ENCODE measurements at places on chromosomes 11 and 22.

GRCh38 chr11:121696177-121696871, 243.6 kb upstream of the SORL1-AS1 start:
- peak; percentile 40 for DNase-seq

DNA sequence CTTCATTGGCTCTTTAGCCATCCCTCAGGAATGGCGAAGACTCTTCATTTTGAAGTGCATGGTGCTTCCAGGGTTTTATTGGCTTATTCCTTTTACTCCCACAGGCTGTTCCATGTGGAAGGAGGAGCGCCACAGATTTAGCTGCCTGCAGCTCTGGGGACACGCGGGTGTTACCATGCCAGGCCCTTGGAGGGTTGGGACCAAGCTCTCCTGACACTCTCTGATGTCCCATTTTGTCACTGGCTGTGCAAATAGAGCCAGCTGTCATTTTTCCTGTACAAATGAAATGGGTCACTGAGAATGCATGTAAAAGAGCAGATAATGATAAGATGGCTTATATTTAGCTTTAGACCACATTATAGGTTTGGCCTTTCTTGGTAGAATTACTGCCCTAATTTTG, 9.2 kb downstream of the THYN1 start:
- DNase-seq = no peak

DNA sequence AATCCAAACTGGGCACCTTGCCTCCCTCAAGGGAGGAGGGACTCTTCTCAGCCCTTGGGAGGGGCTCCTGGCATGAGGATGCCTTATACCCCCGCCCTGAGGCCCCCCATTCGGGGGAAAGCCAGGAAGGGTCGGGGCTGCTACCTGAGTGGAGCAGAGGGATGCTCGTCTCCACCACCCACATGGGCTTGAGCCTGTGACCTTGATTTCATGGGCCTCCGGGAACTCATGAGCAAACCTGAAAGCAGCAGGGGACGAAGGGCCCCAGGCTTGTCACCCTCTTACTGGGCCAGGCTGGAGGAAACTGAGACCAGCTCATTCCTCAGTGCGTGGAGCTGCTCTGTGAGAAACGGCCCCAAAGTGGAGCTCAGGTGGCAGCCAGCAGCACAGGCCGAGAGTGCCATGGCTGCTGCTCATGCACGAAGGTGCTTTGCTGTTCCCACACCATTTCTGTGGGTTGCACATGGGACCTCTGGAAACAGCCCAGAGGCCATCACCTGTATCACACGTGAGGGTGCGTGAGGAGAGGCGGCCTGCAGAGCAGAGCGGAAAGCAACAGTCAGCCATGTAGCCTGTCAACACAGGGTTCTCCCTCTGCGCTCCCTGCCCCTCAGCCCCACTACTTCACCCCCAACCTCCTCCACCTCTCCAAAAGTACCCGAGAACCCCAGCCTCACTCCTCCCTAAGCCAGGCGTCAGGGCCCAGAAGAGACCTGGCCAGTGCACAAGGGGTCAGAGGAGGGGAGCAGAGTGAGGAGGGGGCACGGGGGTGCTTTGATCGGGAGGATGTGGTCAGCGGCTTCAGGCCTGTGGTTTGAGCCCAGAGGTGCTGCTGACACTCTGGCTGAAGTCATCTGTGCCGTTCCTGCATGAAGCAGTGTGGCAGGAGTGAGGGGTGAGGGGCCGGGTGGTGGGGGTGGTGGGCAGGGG, 14.1 kb upstream of the IL2RB start:
- DNase-seq = no peak

GRCh38 chr11:35764417-35764816, 101.8 kb downstream of the TRIM44 start:
- DNase-seq = no peak

DNA sequence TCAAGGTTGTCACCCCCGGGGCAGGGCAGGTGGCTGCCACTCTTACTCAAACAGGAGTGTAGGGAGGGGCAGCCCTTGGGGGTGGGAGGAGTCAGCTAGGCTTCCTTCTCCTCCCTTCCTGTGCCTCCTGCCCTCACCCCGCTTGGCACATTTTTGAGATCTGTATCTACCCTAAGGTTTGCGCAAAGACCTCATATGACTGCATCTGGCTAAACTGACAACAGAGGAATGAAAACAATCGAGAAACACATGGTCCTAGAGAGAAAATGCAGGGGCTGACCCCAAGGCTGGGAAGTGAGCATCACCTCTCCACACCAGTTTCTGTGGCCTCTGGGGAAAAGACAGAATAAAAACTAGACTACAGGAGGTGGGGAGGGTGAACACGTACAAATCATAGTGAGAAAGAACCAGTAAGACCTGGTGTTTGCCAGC, 28.1 kb downstream of the IGSF9B start:
- no peak for DNase-seq

GRCh38 chr11:1028291-1028540, 8.3 kb downstream of the MUC6 start:
- no peak for DNase-seq

GRCh38 chr11:132872211-132872610, 660.1 kb downstream of the OPCML start:
- DNase-seq = no peak

GRCh38 chr22:43995057-43995685, 28.9 kb upstream of the PARVB start:
- DNase-seq = no peak

GRCh38 chr22:41772645-41773044, 27.8 kb upstream of the CCDC134 start:
- DNase-seq = no peak

GRCh38 chr11:77129842-77130756, 2.1 kb downstream of the MYO7A start:
- no peak for DNase-seq

- DNase-seq = no peak
Observed at GRCh38 chr11:64077607-64078006, 41.9 kb downstream of the FLRT1 start.

- DNase-seq = no peak
Observed at GRCh38 chr11:76811259-76811658, 28.1 kb downstream of the TSKU start.

- no peak for DNase-seq
Observed at GRCh38 chr11:944711-945470, 19.2 kb downstream of the AP2A2 start.

DNA sequence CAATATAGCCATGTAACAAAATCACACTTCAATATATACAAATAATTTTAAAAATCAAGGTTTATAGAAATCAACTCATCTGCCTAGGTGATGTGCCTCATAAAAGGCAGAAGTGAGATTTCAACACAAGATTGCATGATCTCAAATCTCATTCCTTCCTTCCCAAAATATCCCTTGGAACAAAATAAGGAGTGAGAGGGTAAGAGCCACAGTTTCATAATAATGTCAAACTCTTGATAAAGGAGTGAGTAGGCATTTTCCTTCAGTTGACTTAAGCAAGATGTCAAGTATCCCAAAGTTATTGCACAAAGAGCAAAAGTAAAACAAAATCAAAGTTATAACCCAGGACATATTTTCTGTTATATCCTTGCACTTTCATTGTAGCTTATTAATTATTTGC, 81.3 kb downstream of the C22orf31 start:
- no peak for DNase-seq

DNA sequence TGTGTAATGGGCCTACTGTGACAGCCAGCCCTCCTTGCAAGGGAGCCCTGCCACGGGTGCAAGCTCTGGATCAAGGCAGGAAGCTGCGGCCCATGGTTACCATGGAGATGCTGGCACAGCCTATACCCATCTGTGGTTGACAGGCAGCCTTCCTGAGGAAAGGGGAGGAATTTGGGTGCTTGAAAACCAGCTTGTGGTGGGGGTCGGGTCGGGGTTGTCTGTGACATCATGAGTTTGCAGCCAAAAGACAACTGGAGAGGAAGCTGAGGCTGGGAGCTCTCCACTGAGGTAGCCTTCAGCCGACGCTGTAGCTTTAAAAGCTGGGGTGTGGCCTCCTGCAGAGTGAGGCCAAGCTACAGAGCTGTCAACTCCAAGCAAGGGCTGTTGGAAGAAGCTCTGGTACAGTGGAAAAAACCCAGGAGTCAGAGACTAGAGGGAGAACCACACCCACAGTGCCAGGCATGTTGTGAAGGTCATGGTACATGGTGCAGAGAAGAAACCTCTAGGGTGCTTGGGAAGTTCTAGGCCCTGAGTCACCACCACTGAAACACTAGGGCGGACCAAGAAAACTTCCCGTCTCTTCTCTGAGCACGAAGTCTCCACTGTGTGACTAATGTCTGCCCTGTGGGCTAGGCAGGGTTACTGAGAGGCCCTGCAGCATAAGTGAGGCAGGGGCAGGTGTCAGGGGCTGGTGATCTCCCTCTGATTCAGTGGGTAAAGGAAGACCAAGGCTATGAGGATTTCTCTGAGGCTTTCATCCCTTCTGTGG, 10.8 kb upstream of the LDHA start:
- DNase-seq = peak; percentile 41

DNA sequence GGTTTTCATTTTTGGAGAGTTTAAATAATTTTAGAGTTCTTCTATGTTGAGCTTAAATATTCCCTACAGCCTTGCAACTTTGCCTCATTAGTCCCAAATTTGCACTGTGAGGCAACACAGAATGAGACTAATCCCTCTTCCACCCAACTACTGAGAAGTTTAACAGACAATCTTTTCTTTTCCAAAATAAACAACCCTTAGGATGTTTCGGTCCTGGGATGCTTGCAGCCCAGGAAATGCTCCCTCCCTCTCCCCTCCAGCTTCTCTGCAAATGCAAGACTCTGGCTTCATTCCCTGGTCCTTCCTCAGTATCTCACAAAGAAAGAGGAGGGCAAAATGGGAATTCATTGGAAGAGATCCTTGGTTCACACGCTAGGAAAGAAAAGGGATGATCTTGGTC, 222.5 kb downstream of the ST3GAL4 start:
- DNase-seq = no peak

GRCh38 chr22:25362215-25362882, 142.9 kb downstream of the CRYBB2 start:
- DNase-seq = no peak

DNA sequence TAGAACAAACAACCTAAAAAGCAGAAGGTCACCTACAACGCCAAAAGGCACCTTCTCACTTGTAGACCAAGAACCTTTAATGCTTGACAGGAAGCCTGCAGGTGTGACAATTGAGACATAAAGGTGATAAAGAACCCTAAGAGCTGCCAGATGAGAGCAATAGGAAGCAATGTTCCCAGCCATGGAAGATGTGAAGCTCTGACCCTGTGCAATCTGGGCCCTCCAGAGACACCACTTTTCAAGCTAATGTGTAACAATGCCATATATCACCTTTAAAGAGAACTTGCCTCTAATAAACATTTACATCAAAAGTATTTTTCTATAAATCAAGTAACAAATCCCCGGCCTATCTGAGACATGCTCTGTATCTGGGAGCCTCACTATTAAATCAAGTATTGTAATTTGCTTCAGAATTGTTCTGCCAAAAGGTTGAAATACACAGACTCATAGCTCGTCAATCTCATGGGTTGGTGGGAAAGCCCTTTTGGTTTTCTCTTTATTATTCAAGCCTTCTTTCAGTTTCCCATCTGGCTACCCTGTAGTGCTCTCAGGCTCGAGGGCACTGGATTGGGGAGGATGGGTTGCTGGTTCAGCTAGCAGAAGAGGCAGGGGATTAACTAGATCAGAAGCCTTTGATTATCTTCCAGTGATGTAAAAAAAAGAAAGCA, 368.9 kb downstream of the BUD13 start:
- DNase-seq = no peak

GRCh38 chr11:127003260-127003981, 2.9 kb upstream of the KIRREL3 start:
- DNase-seq = no peak

DNA sequence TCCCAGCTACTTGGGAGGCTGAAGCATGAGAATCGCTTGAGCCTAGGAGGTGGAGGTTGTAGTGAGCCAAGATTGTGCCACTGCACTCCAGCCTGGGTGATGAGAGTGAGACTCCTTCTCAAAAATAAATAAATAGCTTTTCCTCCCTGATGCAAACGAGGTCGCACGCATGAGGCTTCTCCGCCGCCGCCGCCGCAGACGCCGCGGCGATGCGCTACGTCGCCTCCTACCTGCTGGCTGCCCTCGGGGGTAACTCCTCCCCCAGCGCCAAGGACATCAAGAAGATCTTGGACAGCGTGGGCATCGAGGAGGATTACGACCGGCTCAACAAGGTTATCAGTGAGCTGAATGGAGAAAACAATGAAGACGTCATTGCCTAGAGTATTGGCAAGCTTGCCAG, 20.0 kb upstream of the RAB39A start:
- no peak for DNase-seq

DNA sequence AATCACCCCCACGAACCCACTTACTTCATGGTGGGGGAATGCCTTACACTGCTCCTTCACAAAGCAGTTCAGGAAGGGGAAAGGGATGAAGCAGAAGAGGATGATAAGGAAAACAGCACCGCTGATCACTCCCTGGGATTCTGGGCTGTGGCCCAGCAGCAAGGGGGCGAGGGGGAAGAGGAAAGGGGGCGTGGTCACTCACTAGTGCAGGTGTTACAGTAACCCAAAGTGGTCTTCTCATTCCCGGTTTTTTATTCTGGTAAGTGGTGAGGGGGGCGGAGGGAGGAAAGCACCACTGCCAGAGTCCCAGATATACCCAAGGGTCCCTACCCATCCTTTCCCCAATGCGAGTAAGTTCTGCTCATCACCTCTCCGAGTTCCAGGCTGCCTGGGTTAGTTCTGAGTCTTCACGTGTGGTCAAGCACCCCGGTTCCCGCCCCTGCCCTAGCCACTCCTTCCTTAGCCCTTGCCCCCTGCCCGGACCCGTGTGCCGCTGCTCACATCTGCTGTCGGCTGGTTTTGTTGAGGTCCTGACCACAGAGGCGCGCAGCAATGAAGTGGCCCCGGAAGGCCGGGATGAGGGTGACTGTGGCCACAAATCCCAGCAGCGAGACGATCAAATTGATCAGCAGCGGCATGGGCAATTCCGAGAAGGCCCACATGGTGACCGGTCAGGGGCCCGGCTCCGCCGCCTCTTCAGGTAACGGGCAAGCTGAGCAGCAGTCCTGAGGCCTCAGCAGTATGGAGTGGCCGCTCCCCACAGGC, 477 bp downstream of the DPAGT1 start:
- no peak for DNase-seq

- no peak for DNase-seq
Observed at GRCh38 chr11:116224889-116225200, 547.9 kb downstream of the BUD13 start.

- no peak for DNase-seq
Observed at GRCh38 chr22:33743756-33744155, 176.5 kb downstream of the LARGE1 start.

GRCh38 chr22:37775785-37776638, 31.7 kb upstream of the GCAT start:
- no peak for DNase-seq

DNA sequence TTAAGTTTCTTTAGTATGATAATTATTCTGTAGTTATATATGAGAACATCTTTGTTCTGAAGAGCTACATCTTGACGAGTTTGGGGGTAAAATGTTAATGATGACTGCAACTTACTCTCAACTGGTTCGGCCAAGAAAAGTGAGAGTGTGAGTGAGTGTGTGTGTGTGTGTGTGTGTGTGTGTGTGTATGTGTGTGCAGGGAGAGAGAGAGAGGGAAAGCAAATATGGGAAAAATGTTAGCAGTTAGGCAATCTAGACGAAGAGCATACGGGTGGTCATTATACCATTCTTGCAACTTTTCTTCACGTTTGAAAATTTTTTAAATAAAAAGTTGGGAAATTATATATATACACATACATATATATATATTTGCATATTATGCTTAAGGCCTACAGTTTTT, 18.3 kb upstream of the TMEM41B start:
- no peak for DNase-seq

All from anterior cingulate cortex (tissue), 58 donors.